Right renal pelvis (tissue), 4 donors: ENCODE measurements at places on chromosomes 2 and 18.
A peak's percentile ranks its signal among the peaks of the same experiment; 100 is the strongest.

DNA sequence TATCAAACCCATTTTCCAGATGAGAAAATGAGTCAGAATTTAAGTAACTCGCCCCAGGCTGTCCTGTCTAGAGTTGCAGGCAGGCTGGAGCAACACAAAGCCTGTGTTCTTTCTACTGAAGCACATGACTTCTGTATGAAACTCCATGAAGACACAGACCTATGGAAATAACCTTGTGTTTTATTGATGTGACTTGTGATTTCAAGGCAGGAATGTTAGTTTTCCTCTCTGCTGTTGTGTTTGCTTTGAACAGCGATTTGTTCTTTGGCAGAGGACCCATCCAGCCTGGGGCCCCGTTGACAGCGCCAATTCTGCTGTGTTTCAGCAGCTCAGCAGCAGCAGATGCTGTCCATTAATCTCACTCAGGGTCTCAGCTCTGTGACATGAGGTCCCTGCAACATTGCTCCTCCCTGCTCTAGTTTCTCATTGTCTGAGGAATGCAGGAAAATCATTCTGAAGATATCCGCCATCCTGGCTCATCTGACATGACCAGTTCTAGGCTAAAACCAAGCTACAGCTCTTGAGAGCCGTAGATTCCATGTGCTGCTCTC lies 344.3 kb upstream of the RAB12 start:
- peak; percentile 58 for DNase-seq

DNA sequence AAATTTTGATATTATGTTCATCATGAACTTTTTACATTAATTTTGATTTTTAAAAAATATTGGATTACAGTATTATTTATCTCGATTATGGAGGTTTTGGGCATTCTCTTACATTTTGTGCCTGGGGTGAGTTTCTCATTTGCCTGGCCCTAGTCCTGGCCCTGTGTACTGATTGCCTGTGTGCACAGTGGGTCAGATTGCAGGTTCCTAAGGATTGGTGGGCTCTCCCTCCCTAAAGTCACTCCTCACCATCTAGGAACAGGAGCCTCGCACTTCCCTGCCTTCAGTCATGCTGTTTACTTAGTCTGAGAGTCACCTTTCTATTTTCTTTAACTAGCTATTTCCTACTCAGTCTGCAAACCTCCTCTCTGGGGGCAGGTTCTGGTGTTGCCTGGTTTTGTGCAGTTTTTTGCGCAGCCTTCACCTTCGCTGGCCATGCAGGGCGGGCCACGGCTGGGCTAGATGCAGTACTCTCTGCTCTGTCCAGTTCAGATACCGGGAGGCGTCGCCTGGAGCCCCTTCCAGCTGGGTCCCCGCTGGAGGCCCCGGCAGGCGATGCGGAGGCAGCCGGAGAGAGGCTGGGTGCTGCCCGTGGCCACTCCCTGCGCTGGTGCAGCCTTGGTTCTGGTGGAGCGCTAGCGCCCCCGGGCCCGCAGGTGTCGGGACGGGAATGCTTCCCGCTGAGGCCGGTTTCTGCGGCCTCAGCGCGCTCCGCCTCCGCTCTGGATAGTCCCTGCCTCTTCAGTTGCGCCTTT lies 23.3 kb upstream of the MC5R start:
- DNase-seq, result peak; percentile 47

DNA sequence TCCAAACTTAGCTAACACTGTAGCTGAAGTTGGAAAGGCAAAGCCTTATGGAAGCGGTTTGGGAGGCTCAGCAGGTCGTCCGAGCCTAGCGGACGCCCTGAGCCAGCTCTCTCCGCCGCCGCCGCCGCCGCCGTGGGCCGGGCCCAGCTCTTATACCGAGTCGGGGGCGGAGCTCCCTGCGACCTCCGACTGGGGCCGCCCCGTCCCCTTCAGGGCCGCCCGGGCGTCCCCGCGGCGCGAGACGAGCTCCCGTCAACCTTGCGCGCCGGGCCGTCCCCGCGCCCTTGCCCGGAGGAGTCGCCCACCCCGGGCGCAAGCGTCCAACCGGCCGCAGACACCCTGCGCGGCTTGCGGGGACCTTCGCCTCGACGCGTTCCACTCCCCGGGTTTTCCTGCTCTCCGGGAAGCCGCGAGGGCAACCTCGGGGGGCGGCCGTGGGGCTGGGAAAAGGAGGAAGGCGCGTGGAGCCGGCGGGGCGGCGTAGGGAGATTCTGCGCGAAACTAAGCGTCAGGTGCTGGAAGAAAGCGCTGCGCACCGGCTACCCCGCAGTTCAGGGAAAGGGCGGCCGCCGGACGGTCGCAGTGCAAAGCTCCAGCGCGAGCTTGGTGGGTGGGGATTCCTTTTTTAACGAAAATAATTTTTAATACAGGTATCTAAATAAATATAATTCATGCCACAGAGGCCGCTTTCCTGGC lies at the start of gene SLC40A1:
Gene SLC40A1, minus strand, starts transcription at position 129 of the 696 bp plus-strand sequence. CDS start 326 bp downstream, outside the sequence.
- DNase-seq, result no peak

DNA sequence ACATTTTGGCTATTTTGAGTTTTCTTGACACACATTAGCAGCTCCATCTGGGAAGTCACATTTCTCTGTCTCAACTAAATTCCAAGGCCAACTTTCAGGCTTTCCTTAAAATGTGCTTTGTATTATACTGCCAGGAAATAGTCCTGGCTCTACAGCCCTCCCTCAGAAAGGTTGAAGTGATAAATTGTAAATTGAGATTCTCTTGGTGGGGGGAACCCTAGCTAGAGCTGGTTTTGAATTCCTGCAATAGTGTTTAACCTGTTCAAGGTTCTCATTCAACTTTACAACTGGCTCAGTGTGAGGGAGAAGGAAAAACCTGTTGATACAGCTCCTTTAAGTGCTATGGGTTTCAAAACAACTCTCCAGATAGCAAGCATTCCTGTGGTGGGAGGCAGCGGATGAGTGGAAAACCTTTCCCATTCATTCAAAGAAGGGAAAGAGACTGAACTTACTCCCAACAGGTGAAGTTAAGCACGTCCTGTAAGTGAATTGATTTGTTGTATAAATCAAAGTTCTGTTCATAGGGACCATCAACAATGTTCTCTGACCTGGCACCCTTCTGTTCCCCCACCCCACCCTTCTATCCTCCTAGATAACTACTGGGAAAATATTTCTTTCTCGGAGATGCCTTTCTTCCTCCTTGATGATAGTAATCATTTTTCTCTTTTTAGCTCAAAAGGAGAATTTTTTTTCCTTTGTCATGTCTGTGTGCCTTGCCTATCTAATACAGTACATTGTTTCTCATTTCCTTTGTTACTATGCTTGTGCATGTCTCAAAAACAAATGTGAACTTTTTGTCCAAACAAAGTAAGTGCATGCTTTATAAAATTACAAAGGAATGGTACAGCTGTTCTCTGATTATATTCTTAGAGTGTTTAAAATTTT lies 44.2 kb upstream of the SLC39A10 start:
- DNase-seq, result peak; percentile 72

GRCh38 chr2:96506907-96507240 lies 1.7 kb upstream of the NEURL3 start:
- DNase-seq, result no peak

DNA sequence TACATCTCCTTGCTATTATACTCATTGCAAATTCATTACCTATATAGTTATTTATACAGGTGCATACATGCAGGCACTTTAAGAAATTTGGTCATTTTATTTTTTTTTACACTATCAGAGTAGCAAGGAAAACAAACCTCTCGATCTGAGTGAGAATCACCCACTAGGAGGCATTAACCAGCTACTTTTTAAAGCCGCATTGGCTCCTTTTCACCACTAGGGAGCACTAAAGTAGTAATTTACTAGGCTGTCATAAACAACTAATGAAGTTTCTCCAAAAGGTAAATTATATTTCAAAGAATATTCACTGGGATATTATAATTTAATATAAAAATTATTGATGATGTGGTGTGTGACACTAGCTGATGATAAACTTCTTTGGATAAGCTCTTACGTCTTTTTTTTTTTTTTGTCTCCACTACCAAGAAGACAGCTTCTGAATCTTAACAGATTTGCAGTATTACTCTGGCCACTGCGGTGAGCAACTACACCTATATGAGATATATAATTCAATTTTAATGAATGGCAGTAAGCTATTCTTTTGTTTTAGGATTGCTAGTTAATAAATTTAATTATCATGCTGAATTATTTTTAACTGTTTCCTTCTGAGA lies 101.9 kb downstream of the NOL4 start:
- DNase-seq, result peak; percentile 15

DNA sequence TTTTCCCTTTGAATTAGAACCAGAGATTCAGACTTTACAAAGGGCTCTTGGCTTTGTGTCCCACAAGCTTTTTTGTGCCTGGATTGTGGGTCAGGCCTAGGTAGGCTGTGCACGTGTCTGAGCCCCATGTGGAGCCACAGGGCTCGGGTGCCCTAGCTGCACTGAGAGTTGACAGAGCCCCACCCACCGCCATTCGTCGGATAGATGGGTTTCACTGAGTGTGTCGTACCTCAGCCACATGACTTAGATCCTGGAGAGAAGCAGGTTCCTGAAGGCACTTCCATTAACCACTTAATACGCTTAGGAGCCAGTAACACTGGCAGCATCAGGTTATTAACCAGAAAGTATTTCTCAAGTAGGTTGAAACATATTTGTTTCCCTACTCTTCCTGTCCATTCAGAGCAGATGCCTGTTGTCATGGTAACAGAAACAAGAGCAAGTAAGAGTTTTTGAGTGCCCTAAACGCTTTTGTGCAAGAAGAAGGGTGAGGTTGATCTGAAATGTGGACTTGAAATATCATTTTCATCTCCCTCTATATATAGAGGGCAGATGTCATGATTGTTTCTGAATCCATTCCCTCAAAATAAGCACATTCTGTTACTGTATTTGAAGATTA lies 30.0 kb downstream of the ADCYAP1 start:
- DNase-seq, result no peak

DNA sequence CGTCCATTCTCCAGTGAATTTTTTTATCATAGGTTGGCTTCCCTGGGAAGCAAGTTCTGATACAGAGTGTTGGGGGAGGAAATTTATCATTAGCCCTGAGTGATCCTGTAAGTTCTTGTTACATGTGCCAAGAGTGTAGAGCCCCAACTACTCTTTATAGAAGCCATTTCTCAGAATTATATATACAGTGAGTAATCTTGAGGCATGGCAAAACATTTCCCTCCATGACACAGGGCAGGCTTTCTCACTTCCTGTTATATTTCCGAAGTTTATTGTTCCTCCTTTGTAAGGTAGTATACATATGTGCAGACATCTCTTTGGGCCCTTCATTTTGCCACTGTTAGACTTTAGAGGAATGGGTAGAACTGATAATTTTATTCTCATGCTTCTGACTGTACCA lies 484.7 kb upstream of the NRXN1 start:
- no peak for DNase-seq

DNA sequence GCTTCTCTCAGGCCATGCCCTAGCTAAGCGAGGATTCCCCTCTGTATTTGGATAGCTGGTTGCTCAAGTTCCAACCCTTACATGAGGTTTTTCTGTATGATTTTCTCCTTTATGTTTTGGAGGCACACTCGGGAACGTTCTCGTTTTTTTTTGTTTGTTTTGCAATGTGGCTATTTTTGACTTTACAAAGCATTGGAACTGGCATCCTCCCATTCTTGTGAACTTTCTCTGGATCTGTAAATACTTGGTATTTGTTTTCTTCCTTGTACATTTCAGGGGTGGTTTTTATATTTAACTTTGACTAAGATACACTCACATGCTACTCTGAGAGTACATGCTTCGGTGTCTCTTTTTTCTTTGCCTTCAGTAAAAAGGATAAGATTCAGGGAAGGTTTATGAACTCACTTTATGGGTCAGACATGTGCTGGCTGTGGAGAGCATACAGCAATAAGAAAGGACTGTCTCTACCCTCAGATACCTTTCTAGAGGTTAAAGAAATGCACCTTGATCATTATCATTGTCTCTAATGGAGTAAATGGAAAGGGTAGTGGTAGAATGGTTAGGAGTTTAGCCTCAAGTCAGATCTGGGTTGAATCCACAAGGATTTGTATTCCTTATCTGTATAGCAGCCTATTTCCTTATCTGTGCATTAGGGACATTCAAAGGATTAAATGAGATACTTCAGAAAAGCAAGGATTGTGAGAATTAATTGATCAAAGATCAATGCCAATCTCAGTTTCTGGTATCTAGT lies 61.9 kb downstream of the MEIS1 start:
- no peak for DNase-seq

- no peak for DNase-seq
These were observed 88.5 kb downstream of the MEIS1 start for GRCh38 chr2:66523377-66523969.

- no peak for DNase-seq
These were observed 43.9 kb downstream of the NFATC1 start for GRCh38 chr18:79439628-79440023.

DNA sequence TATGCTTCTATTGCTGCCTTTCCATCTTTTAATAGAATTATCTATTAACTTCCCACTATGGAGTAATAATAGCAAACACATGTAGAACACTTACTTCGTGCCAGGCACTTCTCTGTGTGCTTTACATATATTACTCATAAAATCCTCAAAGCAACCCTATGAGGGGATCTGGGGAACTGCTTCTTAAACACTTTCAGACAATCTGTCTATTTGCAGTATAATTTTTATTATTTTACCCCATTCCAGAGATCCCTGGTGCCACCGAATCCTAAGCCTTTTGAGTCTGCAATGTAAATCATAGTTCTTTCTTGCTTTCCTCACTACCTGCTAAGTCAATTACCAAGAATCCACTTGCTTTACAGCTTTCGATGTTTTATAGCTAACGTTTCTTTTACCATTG lies 25.6 kb upstream of the GCFC2 start:
- no peak for DNase-seq

- DNase-seq, result no peak
These were observed 62.4 kb downstream of the WDPCP start for GRCh38 chr2:63525905-63526304.

DNA sequence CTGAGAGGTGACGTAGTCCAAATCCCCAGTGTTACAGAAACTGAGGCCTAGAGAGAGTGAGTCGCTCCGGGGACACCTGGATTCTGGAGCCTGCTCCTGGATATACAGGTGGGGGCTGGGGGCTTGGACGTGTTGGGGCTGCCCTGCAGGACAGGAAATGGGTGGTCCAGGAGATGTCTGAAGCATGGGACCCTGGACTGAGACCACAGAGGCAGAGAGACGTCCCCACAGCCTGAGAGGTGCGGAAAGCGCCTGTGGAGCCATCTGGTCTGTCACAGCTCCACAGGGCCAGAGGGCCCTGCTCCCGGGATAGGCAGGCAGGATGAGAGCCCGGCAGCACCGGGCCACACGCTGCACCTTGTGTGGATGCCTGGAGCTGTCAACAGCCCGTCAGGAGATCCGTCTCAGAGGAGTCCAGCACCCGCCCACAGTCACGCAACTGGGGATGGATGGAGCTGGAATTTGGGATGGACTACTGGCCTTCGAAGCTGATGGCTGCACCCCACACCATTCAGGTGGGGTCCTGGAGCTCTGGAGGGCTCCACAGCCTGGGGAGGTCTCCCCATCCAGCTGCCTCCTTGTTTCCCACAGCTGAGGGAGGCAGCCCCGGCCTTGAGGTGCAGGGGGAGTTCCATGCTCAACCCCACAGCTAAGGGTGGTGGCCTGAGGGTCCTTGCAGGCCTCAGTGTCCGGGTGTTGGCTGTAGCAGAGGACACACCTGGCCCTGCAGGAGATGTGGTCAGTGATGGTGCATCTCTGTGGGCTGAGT lies 303.0 kb downstream of the NDUFA10 start:
- DNase-seq, result no peak

- DNase-seq, result no peak
These were observed 74.6 kb upstream of the SMAD7 start for GRCh38 chr18:49025426-49025766.

GRCh38 chr2:233101816-233102215 lies 41.7 kb downstream of the INPP5D start:
- DNase-seq, result no peak

GRCh38 chr18:38256366-38256765 lies 690.8 kb upstream of the CELF4 start:
- DNase-seq, result no peak
